Activated CD4-positive, CD25-positive, alpha-beta regulatory T cell treated with anti-CD3 and anti-CD28 coated beads, Interleukin-2, amount 50 U/mL, for 24 hours (primary cell): ENCODE measurements at places on chromosomes 4 and X.

GRCh38 chrX:39152106-39152649, 350.9 kb downstream of the MID1IP1 start:
- ATAC-seq = no peak

GRCh38 chr4:186806679-186807421, 83.2 kb upstream of the FAT1 start:
- ATAC-seq = no peak

DNA sequence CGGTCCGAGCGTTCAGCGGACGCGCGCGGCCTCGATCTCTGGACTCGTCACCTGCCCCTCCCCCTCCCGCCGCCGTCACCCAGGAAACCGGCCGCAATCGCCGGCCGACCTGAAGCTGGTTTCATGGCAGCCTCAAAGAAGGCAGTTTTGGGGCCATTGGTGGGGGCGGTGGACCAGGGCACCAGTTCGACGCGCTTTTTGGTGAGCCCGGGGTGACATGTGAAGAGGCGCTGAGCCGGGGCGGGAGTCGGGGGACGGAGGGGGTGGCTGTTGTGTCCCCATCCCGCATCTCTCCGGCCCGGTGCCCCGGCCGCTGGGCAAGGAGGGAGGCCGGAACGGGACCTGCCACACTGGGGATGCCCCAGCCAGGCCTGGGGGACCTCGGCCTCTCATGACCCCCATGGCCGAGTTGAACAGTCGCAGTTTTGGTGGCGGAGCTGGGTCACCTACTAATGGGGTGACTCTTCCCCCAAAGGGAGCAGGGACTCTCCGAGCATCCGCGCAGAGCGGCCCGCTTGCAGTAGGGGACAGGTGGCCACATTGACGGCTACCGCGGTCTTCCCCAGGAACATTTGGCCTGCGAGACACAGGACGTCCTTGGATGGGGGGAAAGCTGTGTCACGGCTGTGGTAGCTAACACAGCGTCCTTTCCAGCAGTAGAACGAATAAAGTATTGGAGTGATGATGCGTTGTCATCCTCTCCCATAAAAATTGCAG, at the start of gene GK:
Gene GK, plus strand, starts transcription at position 9 of the 717 bp plus-strand sequence. Its CDS starts 115 bp downstream, at position 124.
- no peak for ATAC-seq

- ATAC-seq = no peak
Measured at GRCh38 chrX:155144926-155145325, 71.3 kb upstream of the VBP1 start.

DNA sequence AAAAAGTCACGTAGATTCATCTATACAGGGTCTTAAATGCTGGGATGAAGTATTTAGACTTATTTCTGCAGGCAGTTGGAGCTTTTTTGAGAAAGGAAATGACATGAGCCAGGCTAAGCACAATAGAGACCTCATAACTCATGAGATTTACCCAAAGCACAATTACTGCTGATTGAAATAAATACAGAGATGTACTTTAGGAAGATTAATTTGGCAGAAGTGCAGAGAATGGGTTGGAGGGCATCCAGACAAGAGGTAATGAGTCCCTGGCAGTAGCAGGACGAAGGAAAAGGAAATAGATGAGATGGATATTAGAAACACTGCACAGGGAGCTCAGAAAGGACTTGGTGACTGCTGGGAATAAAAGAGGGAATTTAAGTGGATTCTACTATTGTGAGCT, 129.1 kb downstream of the SHROOM4 start:
- ATAC-seq = no peak

DNA sequence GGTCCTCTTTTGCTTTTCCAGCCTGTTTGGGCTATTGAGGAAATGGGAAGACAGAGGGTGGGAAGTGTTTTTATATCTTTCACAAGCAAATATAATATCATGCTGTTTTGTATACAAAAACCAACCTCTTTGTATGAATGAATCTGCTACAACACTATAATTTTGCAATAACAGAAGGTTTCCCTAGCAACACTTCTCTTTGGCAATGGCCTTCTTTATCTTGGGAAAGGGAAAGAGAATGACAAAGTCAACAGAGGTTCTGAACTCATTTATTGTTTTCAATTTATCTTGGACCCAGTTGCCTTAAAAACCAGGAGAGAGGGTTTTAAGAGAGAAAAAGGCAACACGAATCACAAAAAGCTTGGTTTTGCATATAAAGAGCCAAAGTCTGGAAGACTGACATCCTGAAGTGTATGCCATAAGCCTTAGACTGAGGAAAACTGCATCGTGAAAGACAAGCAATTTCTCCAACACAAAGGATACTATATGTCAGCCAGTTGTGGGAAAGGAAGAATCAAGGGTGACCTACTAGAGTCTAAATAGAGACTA, 121.8 kb upstream of the FAM241A start:
- no peak for ATAC-seq

- ATAC-seq = no peak
Measured at GRCh38 chr4:15690020-15690809, 8.6 kb downstream of the FAM200B start.

- ATAC-seq = no peak
Measured at GRCh38 chr4:83643036-83643435, 107.1 kb downstream of the GPAT3 start.

DNA sequence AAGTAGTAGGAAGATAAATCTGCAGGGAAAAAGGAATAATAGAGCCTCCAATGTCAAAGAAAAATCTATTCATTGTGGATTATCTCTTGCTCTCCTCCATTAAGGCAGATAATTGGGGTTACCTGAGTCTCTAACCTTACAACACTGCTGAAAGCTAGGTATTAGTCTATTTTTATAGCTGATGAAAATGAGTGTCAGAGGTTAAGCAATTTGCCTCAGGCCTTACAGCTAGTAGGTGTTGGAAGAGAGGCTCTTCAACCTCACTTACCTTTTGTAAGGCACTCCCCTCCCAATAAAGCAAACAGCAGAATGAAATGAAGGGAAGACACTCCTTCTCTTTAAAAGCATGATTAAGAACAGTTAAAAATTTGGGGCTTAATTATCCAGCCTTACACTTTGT, 45.4 kb upstream of the GAB1 start:
- no peak for ATAC-seq

- no peak for ATAC-seq
Measured at GRCh38 chr4:96145601-96146000, 305.7 kb downstream of the PDHA2 start.
